Effector CD4-positive, alpha-beta T cell (primary cell): ENCODE measurements at places on chromosomes 1 and 21.

DNA sequence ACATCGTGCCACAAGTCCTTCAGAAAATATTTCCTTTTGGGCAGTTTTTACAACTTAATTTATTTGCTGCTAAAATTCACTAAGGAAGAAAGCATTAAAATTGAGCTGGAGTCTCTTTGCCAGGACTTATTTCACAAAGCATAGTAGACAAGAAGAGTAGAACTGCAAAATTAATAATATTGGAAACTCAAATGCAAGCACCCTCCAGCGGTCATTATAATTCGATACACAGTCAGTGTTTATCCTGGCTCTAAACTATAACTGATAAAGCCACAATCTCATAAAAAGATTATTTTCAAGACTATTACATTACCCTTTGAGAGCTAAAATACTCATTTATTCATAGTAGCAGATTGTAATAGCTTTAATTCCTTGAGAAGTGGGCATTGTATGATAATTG lies 655.4 kb downstream of the RWDD3 start:
- no peak for DNase-seq

GRCh38 chr1:195591917-195592672 lies 1016.1 kb downstream of the KCNT2 start:
- DNase-seq = no peak

- no peak for DNase-seq
Observed at GRCh38 chr21:34592120-34592955, 22.6 kb downstream of the RCAN1 start.

DNA sequence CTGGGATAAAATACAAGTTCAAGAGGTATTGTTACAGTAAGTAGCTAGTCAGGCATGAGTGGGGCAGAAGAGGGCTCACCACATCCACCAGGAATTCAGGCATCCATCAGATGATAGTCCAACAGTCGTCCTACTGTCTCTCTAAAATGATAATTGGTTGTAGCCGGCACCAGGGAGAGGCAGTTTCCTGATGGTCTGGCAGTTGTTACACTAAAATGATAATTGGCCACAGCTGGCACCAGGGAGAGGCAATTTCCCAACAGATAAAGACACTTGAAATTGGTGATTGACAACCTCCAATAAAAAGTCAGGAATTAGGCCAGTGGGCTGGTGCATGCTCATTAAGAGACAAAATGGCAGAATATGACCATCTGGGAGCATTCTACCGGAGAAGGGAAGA lies 545.8 kb downstream of the AMY1C start:
- DNase-seq = no peak

DNA sequence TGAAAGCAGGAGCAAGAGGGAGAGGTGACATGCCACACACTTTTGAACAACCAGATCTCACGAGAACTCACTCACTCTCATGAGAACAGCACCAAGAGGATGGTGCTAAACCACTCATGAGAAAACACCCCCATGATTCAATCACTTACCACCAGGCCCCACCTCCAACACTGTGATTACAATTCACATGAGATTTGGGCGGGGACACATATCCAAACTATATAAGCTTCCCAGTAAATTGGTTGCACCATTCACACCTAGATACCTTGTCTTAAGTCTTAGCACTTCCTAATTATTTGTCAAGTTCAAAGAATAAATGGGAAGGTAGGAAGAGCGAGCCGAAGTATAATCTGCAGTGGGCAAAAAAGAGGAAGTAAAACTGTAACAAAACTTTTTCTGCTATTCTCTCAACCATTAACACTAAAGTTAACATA lies 34.3 kb downstream of the AMY1C start:
- no peak for DNase-seq

- DNase-seq = no peak
Observed at GRCh38 chr1:87180682-87181081, 148.0 kb upstream of the LMO4 start.

GRCh38 chr21:35171385-35171784 lies 122.3 kb upstream of the RUNX1 start:
- DNase-seq = no peak

- DNase-seq = no peak
Observed at GRCh38 chr1:8597455-8597854, 220.0 kb downstream of the RERE start.

DNA sequence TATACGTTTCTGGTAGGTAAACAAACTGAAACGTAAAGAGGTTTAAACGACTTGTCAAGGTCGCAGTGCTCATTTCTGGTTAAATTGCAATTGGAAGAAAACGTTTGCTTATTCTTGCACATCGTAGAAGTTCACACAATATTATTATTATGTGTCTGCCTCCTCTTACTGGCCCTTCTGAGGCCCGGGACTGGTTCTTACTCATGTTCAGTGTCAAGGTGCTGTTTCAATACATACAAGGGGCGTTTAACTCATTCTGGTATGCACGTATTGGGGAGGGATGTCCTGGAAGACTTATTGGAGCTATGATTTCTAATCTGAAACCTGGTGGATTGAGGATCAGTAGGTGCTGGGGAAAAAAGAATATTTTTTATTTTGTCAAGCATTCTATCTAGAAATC lies 932 bp downstream of the RPF1 start:
- no peak for DNase-seq

DNA sequence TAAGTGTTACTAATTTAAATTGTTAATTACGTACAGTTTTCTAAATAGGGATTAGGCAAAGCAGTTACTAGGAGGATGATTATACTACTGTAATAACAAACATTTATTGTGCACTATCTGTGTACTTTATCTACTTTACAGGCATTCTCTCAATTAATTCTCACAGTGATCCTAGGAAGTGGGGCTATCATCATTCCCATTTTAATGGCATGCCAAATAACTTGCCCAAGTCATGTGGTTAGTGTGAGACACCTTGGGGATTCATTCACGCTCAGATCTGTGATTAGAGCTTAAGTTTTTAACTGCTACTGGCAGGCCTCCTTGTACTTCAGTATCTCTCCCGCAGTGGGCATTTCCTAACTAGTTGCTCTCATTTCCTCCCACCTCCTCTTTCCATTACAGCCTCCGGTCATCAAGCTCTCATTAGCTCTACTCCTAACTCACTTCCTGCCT lies 11.5 kb downstream of the PHLDA3 start:
- no peak for DNase-seq

DNA sequence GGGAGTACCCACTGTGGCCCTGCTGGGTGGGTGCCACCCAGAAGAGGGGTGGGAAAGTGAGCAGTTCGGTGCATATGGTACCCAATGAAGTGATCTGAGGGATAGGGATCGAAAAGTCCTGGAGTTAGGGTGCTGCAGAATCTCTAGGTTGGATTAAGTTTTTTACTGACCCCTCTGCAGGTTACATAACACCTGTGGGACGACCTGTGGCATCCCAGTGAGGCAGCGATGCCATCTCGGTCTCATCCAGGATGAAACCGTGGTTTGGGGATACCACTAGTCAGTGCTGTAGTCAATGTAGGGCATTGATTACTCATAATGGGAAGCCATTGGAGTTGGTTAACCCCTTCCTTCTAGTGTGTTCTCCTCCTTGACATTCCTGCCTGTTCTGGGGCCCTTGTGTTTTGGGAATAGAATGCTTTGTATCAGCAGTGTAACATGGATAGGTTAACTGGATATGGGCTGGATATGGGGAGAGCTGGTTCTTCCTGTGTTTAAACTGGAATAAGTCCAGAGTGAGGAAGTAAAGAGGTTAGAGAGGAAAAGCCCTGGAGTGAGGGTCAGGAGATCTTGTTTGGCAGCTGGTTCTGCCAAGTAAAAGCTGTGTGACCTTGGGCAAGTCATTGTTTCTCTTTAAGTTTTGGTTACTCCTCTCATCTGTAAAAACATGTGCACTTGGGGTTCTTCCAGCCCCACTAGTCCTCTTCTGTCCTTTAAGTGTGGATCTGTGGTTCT lies 42.8 kb upstream of the ATF3 start:
- no peak for DNase-seq

DNA sequence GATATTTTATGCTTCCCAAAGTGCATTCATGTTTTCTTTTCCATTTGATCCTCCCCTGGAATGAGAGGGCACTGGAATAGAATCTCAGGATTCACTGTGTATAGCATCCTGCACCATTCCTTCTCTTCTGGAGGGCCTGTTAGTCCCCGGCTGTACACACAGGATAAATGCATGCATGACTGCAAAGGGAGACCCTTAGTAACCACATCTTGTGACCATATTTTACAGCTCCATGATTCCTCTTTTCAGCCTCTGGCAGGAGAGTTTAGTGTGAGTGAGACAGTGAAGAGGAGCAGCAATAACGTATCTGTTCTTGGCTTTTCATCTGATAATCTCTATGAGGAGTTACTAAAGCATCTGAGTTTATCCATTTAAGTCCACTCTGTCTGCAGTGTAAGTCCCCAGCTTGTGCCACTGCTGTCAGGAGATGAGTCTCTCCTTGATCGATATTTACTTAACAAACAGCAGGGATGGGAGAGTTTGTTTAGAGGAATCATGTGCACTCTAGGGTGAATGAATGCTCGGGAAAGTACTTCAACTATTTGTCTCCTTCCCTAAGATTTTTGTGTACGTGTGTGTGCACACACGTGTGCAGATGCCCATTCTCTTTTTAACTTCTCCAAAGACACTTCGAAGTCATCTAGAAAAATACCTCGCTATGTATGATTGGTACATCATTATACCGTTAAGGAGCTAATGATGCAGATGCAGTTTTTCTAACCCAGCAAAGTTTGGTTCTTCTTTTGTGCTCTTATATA lies 41.1 kb downstream of the PROX1 start:
- DNase-seq = no peak

- no peak for DNase-seq
Observed at GRCh38 chr1:64984106-64984505, 17.8 kb upstream of the JAK1 start.

DNA sequence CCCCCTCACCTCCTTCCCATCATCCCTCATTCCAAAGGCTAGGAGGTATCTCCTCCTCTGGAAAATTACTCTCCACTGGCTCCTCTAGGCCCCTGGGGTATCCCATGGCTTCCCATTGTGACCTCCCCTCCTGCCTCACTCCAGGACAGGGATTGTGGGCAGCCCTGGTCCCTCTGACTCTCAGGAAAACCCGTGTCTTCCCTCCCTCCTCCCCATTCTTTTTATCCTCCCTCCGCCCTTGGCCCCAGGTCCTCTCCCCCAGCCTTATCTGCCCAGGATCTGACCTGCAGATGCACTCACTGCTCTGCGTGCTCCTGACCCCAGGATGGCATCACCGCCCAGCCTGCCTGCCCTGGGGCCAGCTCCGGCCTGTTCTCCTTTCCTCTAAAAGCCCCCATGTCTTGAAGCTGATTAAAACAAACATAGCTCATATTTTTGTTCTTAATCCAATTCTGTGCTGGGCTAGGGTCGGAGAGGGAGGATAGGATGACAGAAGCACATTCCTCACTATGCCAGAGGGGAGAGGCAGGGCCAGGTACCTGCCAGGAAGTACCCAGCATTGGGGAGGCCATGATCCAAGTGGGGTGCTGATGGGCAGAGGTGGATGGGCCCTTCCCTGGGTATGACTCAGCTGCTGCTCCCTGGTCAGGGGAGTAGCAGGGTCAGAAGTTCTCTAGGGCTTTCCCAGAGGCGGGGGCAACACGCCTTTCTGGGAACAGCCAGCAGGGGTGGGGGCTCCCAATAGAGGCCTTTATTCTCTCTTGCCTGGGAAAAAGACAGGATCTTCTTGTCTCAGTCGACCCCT lies 13.8 kb upstream of the UBL4B start:
- no peak for DNase-seq

- DNase-seq = no peak
Observed at GRCh38 chr1:33263890-33264504, 7.7 kb downstream of the ZNF362 start.

DNA sequence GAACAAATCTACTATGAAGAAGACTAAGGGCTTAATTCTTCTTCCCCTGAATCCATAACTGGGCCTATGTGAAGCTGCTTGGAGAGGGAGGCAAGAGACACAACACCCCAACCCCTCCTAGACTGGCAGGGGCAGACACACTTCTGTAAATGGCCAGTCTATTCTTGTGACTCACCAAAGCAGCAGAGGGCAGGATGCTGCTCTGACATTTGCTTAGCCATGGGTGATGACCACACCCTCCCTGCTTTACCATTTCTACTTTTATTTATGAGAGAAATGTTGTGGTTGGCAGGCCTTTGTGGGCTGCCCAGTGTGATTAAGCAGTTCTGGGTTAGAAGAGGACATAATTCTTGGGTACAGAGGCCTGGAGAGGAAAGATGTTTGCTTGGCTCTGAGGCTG lies 189.8 kb upstream of the DPYD start:
- no peak for DNase-seq

DNA sequence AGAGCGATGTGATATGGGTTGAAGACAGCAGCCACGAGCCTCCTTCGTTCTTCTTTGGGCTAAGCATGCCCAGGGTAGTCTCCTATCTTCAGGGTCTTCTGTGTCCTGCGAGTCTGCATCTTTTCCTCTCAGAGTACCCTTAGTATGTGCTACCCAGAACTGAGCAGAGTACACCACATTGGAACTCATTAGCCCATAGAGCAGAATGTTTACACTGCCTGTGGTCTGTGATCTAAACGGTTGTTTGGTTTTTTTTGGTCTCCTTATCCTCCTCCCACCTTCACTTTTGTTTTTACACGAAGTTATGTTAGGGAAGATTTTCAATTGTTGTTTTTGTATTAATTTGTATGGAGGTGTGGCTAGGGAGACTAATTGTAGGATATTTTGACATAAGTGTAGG lies 126.4 kb downstream of the NEK7 start:
- DNase-seq = no peak

GRCh38 chr1:3473381-3473844 lies 18.9 kb downstream of the ARHGEF16 start:
- no peak for DNase-seq

DNA sequence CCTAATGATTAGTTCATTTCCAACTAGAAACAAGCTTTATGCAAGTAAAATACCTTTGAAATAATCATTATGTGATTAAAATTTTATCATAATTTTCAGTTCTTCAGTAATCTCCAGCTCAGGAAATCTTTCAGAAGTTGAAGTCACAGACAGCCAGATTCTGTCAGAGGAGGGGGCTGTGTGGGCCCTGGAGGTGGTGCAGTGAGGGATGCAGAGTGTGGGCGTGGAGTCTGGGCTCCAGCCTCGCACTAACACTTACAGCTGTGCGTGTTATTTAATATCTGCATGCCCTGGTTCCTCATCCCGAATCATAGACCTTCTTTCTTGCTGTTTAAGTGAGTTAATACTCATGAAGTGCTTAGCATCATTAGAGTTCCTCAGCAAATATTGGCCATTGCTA lies 23.9 kb downstream of the WDR64 start:
- DNase-seq = no peak
